ENCODE measurements at places on chromosomes 6 and 20. TPM values are rescaled to one million over a fixed set of nuclear protein-coding genes. Genes with fewer than 3 reads are reported as not detected.

RIMS4 gene
- 0.01 TPM for polyA plus RNA-seq

RSPO3 gene
- not detected for polyA plus RNA-seq

BCAS1 gene
- 0.55 TPM for polyA plus RNA-seq

HLA-DMA gene
- 0.70 TPM for polyA plus RNA-seq

TUBB2A gene
- 106 TPM for polyA plus RNA-seq

C6orf15 gene
- polyA plus RNA-seq, result not detected

C6orf163 gene
- 1.0 TPM for polyA plus RNA-seq

REM1 gene
- not detected for polyA plus RNA-seq

TFAP2C gene
- not detected for polyA plus RNA-seq

KIFC1 gene
- polyA plus RNA-seq, result 20.4 TPM

CITED2 gene
- 66.8 TPM for polyA plus RNA-seq

CD83 gene
- 0.51 TPM for polyA plus RNA-seq

PI16 gene
- not detected for polyA plus RNA-seq

TPD52L1 gene
- 0.53 TPM for polyA plus RNA-seq

SMLR1 gene
- 41.8 TPM for polyA plus RNA-seq

HLA-DQA2 gene
- polyA plus RNA-seq, result not detected

LY86 gene
- polyA plus RNA-seq, result not detected
